A172 (cell line): ENCODE measurements at places on chromosomes 5 and 9.

DNA sequence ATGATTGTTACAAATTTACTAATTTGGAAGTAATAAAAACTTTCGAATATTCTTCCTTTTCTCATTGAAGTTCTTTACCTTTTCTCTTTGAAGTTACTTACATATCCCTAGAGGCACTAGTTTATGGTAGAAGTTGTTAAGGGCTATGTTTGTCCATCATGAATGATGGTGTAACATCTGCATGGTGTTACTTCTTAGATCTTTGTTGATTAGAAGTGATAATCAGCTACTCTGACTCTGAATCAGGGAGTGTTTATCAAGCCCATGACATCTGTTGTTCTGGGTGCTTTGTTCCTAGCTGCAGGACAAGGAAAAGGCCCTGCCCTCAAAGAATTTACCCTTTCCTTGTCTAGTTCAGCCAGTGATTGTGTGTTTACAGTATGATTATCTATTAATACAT, 32.9 kb downstream of the MAP3K1 start:
- DNase-seq = no peak

DNA sequence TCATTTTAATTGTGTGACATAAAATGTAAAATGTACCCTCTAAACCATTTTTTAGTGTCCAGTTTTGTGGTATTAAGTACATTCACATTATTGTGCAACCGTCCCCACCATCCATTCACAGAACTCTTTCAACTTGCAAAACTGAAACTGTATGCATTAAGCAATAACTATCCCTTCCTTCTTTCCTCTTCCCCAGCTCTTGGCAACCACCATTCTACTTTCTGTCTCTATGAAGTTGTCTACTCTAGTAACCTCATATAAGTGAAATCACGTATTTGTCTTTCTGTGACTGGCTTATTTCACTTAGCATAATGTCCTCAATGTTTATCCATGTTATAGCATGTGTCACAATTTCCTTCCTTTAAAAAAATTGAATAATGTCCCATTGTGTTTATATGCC, 142.4 kb downstream of the C9orf152 start:
- DNase-seq = no peak

DNA sequence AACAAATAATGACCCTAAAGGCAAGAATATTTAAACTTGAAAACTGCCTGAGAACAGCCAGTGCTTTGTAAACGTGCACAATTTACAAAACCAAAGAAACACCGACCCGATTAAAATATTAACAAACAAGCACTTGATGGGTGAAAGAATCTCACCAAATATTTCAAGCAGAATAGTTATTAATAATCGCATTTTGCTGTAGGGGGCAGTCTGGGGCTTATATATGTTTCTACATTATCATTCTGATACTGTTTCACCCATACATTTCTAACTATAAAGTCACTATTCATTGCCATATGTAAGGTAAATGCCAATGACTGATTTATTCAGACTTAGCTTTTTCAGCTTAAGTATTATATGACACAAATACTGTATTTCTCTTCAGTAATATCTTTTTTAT, 37.7 kb downstream of the UBAP2 start:
- peak; percentile 5 for DNase-seq

DNA sequence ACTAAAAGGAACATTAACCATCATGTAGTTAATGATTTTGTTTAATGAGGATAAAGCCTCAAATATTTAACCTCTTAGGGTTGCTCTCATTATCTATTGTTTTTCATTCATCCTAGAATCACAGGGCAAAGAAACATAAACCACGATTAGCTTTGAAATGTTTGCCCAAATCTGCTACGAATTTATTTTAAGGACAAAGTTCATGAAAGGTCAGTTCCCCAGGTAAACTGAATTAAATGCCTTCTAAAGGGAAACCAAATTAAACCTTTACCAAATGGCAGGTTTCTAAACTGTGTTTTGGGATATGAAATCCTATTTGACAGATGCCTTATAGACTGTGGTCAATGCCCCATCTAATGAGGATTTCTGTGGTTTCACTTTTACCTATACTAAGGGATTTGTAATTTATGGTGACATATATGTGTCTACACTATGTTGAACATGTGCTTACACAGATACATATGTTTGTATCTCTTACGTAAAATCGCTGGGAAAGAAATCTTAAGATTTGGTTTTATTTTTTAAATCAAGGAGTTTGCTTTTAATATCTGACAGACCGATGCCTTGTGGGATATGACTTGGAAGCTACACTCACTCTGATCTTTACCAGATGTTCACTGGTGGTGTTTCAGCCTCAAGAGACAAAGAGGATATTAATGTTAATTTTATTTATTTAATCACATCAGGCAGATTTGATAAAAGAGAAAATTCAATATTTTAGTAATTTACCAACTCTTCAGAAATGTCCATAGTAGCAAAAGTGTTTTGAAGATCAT, 188.4 kb downstream of the GLIS3 start:
- DNase-seq = no peak

- no peak for DNase-seq
Observed at GRCh38 chr9:88680041-88680440, 145.1 kb downstream of the NXNL2 start.

DNA sequence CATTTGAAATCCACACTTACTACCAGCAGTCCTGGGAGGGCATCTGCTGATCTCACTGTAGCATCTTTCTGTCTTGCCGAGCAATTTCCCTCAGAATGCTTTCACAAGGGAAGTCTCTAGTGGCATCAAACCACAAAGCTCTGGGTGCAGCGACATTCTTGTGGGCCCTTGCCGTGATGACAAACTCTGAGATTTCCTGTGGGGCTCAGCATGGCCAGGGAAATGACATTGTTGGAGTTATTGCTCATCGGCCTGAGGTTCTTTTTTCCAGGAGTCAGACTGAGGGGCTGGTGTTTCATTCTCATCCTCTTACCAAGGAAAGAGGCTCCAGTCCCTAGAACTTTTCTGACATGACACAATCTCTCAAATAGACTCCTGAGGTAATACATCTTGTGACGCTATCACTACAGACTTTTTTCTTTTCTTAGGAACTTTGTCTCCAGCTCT, 51.4 kb downstream of the PFDN1 start:
- DNase-seq = peak; percentile 99

DNA sequence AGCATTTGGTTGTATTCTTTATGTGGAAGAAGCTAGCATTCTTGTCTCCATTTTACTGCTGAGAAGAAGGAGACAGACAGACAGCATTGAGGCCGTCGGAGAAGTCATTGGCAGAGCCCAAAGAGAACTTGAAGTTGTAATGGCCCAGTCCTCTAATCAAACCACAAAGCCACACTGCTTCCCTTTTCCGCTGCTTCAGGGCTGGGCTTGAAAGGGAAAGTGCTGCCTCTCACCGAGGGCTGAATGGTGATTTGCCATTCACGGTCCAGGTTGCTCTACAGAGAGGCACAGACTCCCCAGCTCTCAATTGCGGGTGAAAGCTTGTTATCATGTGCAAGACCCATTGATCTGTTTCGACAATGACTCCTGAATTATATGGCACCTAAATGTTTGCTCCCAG, 25.6 kb upstream of the POU4F3 start:
- DNase-seq = no peak

GRCh38 chr5:156322666-156323065, 4.3 kb upstream of the SGCD start:
- DNase-seq = no peak

DNA sequence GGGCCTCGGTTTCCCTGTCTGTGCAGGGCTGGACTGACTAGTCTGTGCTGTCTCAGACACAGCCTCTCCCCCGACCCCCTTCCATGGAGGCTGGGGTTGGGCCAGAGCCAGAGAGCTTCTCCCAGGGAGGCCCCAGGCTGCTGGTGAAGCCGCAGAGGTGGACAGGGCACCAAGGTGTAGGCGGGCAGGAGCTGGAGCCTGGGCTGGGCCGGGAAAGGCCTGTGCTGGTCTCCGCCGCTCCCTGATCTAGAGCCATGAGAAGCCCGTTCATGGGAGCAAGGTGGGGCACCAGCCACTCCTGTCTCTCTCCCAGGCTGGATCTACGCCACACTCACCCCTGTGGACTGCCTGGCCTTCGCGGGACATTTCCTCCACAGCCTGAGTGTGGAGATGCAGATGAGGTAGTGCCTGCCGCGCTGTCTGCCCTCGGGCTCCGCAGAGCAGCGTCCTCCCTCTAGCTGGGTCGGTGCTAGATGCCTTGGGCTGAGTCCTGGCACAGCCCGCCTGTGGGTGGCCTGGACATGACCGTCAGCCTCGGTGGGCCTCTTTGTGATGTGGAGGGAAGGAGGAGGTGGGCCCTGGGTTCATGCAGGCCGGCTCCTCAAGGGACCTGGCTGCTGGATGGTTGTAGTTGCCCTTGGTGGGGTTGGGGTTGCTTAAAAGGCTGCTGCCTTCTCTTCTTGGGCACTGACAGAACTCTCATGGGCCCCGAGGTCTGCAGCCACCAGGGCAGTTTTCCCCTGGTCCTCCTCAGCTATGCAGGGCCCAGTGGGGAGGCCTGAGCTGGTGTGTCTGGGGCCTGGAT, 79.4 kb downstream of the PHF2 start:
- no peak for DNase-seq

GRCh38 chr9:80449513-80449912, 877.7 kb downstream of the TLE4 start:
- DNase-seq = no peak

GRCh38 chr5:113652161-113652560, 138.7 kb downstream of the YTHDC2 start:
- no peak for DNase-seq

DNA sequence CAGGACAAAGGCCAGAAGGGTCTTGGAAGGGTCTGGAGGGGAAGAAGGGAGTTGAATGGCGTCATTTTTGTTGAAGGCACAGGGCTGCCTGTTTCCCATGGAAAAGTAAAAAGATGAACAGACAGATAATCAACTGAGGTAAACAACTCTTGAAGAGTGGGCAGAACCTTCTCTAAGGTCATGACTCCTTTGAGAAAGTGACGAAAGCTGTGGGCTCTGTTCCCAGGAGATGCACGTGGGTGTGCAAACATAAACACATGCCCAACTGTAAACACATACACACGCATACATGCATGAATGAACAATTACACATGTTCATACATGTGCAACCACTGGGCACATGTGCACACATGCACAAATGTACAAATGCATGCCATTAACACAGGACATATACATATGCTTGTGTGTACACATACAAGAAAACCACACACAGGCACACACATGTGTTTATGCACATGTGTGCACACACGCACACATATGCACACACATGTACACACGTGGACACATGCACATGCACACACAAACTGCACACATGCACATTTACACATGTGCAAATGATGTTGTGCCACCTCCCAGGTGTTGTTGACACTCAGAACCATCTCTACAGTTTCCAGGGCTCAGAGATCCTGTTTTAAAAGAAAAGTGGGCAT, 143.3 kb downstream of the GADD45G start:
- DNase-seq = no peak

DNA sequence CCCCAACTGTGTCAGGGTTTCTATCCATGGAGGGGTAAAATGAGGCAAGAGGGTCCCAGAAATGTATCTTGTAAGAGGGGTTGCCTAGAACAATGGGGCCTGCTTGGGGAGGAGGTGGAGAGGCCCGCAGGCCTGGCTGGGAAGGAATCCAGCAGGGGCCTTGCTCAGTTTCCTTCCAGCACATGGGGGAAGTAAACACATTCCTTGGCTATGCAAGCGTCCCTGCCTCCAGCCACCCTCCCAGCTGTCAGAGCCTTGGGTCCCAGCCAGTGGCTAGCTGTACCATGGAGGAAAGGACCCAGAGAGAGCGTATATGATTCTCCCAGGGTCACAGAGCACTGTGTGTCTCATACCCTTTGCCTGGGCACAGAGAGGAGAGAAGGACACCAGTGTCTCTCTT, 71.1 kb upstream of the IL17B start:
- DNase-seq = no peak

- DNase-seq = no peak
Observed at GRCh38 chr5:134813827-134814226, 31.9 kb upstream of the C5orf24 start.

GRCh38 chr5:157721159-157721558, 10.1 kb upstream of the THG1L start:
- no peak for DNase-seq

- DNase-seq = no peak
Observed at GRCh38 chr5:84045964-84046363, 325.3 kb upstream of the HAPLN1 start.

DNA sequence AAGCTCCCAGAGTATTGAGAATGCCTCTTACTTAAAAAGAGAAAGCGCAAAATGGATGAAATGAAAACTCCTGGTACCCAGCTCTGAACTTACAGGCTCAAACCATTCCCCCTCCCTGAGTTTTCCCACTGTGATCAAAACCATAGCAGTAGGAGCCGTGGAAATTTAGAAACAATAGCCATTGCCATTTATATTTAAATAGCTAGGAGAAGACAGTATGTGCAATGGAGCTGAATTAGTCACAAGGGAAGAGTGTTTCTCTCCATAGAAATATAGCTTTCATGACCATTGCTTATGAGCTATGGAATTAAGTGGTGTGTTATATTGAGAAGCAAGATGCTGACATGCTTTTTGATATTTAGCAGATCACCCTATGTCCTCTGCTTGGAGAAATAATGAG, 84.6 kb downstream of the PCSK5 start:
- DNase-seq = no peak

GRCh38 chr5:131720714-131721113, 76.1 kb downstream of the FNIP1 start:
- DNase-seq = no peak

DNA sequence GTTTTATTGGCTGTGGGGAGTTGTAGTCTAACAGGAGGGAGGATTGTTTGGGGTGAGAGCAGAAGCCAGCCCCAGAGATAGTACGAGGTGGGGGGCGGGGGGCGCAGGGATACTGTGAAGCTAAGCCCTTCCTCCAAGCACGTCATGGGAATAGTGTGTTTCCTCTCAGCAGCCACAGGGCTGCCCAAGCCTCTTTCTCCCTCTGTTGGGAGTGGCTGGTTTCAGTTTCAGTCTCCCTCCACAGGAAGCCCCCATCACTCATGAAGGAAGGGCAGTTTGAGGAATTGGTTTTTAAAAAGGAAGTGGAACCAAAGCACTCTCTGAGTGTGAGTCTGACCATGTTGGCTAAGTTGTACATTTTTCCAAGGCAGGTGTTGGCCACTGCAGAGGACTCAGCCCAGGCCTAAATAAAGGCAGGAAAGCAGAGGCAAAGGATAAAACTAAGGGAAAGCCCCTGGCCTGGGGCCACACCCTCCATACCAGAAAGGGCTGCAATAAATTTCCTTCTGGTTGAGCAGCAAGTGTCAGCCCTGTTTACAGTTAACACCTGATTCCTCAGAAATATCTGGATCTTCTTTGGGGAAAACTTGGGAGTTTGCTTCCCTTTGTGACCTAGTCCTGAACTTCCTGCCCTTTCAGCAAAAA, 3.2 kb downstream of the RAB24 start:
- peak; percentile 86 for DNase-seq

GRCh38 chr9:16817002-16817401, 53.5 kb downstream of the BNC2 start:
- DNase-seq = no peak

DNA sequence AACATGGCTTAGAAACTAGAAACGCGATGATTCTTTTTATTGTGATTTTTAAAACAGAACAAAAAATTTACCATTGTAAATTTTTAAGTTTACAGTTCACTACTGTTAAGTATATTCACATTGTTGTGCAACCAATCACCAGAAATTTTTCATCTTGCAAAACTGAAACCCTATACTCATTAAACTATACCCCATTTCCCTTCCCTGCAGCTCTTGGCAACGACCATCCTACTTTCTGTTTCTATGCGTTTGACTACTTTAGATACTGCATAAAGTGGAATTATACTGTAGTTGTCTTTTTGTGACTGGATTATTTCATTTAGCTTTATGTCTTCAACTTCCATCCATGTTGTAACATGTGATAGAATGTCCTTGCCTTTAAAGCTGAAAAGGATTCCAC, 52.5 kb downstream of the SPOCK1 start:
- DNase-seq = no peak

- DNase-seq = no peak
Observed at GRCh38 chr9:109289186-109289585, 31.7 kb downstream of the EPB41L4B start.

GRCh38 chr5:131679911-131680310, 44.9 kb upstream of the RAPGEF6 start:
- peak; percentile 74 for DNase-seq
